GM23338 (cell line): ENCODE measurements at places on chromosomes 1 and 21.

DNA sequence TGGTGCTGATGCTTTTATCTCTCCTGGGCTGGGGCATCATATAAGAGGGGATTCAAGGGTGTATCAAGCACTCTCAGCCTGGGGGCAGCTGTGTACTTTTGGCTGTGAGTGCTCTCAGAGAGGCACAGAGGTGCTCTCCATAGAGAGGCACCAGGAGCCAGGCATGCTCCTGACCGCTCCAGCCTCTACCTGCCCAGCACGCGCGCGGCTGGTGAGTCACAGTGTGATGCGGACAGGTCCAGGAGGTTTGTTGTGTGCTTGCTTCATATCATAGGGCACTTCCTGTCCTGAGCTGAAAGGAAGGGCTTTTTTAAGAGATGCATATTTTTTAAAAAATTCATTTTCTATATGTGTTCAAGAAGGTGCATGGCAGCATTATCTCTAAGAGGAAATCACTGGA lies 93.6 kb upstream of the BCAR3 start:
- no peaks in the 10 kb centered on the region for H3K36me3 ChIP-seq
- no peak overlapping the region for H3K27ac ChIP-seq
- no peak overlapping the region for H3K4me3 ChIP-seq
- no peaks in the 10 kb centered on the region for H3K27me3 ChIP-seq
- no peaks in the 10 kb centered on the region; the same call in none of the 2 replicates for H3K4me1 ChIP-seq

DNA sequence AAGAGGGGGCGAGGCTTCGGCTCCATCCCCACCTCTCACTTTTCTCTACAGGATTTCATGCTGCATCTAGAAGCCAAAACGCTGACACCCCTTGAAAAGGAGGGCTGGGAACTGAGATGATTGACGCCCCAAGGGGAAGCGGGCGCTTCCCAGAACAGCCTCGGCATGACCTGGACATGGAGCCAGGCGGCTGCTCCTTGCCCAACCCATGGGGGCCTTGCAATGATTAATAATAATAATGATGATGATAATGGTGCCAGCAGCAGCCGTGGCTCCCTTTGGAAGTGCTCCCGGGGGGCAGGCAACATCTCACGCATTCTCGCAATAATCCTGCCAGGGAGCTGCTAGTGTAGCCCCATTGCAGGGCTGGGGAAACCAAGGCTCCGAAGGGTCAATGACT lies 78.2 kb downstream of the RAP1GAP start:
- no peaks in the 10 kb centered on the region for H3K27me3 ChIP-seq
- H3K4me3 ChIP-seq = no peak overlapping the region
- H3K36me3 ChIP-seq = no peaks in the 10 kb centered on the region
- DNase-seq = no peak

GRCh38 chr21:27721675-27722074 lies 754.8 kb upstream of the ADAMTS5 start:
- no peaks in the 10 kb centered on the region for H3K27me3 ChIP-seq
- no peaks in the 10 kb centered on the region for H3K36me3 ChIP-seq

- H3K27ac ChIP-seq = no peak within 1 kb of the TSS
- H3K36me3 ChIP-seq = no peaks in the 10 kb centered on the region
- peaks cover 32% of the 10 kb centered on the region for H3K27me3 ChIP-seq
- peaks cover 7% of the 10 kb centered on the region; the same call in 1 of the 2 replicates for H3K4me1 ChIP-seq
- peak; percentile 70 for DNase-seq
These were observed at the start of gene NCMAP for GRCh38 chr1:24555591-24556413. NCMAP (plus strand) TSS chr1:24556087; CDS start chr1:24595431, 39,344 bp downstream.

DNA sequence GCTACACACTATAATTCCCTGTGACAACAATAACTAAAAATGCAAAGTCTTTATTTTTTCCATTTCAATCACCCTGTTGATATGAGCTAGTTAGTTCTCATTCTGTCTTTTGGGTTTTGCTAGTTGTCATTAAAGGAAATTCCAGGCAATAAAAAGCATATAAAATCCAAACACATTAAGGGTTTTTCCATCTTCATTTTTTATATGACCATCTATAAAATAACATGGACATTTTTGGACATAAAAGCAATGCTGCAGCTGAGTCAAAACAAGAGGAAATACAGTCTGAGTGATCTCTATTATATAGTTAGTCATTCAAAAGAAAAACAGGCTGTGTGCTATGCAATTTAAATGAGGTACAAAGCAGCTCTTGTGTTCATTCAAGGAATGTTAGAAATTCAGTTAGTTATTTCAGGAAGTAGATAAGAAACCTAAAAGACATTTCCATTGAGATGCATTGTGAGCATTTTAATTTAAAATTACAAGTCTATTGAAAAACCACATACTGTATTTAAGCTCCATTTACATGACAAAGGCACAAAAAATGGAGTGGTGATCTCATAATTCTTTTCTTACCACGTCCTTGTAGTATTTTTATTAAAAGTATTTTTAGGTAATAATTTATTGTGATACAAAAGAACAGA lies 67.3 kb upstream of the BCL10 start:
- H3K36me3 ChIP-seq = no peaks in the 10 kb centered on the region
- no peaks in the 10 kb centered on the region for H3K27me3 ChIP-seq
- DNase-seq = peak; percentile 67
- H3K27ac ChIP-seq = peak overlapping the region; percentile 72
